ENCODE measurements at places on chromosomes 1 and 21.
A peak's percentile ranks its signal among the peaks of the same experiment; 100 is the strongest.

DNA sequence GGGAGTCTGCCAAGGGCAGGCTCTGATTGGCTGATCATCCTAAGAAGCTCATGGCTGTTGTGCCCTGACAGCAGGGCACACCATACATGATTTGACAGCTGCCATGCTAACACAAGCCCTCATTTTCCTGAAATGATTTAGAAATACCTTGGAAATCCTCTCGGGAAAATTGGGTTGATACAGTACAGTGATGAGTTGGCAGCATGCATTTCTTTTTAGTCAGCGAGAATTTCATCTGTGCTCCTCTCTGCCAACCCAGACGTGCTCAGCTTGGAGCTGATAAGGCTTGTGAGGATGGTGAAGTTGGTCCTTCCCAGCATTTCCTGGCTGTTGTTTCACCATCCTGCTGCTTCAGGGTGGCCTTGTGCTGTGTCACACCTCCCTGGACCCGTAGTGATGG, 22.6 kb upstream of the KCNQ4 start:
- peak; percentile 52 for DNase-seq

- peak; percentile 91 for DNase-seq
These were observed 137.2 kb downstream of the DHRS3 start for GRCh38 chr1:12480748-12481362.

GRCh38 chr1:25433389-25434186, 2.9 kb downstream of the MACO1 start:
- DNase-seq = peak; percentile 23

- DNase-seq = no peak
These were observed 14.6 kb downstream of the TEX38 start for GRCh38 chr1:46686255-46686654.

- no peak for DNase-seq
These were observed 10.0 kb downstream of the RRP1 start for GRCh38 chr21:43799301-43799840.

DNA sequence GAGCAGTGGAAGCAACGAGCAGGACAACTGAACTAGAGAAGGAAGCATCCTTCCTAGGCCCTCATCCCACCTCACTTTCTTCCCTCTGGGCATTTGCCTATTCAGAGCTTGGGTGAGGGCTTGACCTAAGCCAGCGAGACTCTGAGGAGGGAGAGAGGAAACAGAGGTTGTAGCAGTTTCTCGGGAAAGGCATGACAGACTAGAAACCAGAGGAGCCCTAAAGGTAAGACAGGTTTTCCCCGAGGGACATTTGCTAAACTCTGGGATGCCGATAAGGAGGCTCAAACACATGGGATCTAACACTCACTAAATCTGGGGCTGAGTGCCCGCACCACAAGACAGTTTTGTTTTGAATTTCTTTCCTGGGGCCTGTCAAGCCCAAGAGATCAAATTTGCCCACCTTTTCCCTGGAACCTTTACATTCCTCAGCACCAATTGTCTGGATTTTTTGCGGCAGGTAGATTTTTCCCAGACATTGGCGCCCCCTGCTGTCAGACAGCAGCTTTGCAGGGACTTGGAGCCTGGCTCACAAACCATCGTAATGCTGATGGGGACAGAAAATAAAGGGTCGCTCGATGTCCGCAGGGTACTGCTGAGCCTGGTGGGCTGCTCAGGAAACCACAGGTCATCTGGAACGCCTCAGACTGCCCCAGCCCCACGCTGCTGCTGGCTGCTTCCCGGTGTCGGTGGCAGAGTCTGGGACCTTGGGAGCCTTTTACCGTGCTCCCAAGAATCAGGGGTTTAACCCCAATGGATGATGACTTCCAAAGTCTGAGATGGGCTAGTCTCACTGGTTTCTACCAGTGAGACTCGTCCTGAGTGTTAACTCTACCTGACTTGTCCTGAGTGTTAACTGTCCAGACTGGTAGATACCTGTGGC, 23.4 kb upstream of the TSPAN2 start:
- DNase-seq = peak; percentile 33

DNA sequence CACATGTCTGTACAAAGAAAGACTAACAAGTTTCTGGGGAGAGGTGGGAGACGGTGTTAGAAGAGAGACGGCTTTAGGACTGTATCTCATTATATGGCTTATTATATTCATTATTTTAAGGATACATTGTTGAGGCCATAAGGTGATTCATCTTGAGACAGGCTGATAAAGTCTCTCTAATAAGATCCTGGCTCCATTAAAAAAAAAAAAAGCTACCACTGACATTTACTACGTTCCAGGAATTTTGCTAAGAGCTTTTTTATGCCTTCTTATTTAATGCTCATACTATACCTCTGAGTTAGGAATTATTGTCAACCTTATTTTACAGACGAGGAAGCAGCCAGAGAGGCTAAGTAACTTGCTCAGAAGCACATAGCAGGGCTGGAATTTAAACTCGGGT, 173.7 kb downstream of the GABPA start:
- DNase-seq = no peak

DNA sequence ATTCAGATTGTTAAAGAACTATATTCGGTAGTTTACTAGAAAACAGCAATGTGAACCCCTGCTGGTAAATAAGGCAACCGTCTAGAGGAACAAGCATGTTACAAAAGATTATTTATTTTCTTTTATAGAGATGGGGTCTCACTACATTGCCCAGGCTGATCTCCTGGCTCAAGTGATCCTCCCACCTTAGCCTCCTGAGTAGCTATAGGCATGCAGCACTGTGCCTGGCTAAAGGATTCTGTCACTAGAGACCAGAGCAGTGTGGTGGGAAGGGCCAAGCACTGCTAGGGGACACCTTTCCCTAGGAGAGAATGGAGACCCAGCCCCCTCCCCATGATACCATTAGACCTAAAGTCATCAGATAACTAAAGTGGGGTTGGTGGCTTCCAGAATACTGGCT, 28.9 kb downstream of the SLC27A3 start:
- DNase-seq = no peak

- peak; percentile 17 for DNase-seq
These were observed 104.0 kb downstream of the CDC7 start for GRCh38 chr1:91604632-91605031.

DNA sequence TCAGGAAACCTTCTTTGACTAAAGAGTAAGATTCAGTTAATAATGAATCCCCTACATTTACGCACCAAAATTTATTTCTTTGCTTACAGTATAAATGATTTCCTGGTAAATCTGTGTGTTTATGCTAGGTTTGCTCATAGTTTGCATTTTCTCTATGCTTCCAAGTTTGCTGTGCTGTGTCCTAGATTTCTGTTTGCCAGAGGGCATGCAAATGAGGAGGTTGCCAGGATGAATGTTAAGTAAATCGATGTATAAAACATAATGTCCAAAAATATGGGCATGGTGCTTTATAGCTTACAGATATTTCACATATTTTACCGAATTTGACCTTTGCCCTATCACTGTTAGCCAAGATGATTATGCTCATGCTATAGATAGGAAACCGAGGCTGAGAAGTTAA, 63.8 kb downstream of the TBX19 start:
- DNase-seq = no peak

GRCh38 chr21:46063227-46063626, 34.7 kb upstream of the COL6A2 start:
- DNase-seq = no peak

DNA sequence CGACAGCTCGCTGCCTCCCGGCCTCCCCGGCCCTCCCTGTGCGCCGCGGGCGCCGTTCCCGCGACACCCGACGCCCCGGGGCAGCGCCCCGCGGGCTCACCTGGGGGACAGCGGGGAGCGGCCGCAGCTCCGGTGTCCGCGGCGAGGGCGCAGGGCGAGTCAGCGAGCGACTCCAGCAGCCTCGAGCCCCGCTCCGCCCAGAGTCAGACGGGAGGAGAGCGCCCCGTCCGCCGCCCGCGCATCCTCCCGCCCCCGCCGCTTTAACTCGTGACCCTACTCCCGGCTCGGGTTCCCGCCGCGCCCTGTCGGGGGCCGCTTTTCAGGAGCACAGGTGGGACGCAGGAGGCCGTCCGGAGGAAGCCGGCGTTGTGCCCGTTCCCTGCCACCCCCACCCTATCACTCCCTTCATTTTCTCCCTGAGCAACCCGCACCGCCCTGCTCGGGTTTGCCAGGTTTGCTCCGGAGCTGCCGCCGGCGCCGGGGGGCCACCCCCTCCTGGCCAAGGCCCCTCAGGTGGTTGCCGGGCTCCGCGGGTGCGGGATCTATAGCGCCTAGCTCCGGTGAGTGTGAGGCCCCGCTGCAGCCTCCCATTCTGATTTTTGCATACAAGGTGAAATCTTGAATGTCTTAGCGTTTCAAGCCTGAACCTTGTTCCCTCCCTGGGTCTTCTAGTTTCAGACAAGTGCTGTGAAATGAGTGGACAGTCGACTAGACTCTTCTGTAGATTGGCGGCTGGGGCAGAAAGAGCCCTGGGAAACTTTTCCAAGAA, at the start of gene MCOLN3:
Gene MCOLN3 (minus strand): TSS at position 205 of the 769 bp plus-strand sequence. CDS start 3,140 bp downstream, outside the sequence.
- no peak for DNase-seq

GRCh38 chr1:174680101-174680500, 232.3 kb downstream of the GPR52 start:
- DNase-seq = no peak

DNA sequence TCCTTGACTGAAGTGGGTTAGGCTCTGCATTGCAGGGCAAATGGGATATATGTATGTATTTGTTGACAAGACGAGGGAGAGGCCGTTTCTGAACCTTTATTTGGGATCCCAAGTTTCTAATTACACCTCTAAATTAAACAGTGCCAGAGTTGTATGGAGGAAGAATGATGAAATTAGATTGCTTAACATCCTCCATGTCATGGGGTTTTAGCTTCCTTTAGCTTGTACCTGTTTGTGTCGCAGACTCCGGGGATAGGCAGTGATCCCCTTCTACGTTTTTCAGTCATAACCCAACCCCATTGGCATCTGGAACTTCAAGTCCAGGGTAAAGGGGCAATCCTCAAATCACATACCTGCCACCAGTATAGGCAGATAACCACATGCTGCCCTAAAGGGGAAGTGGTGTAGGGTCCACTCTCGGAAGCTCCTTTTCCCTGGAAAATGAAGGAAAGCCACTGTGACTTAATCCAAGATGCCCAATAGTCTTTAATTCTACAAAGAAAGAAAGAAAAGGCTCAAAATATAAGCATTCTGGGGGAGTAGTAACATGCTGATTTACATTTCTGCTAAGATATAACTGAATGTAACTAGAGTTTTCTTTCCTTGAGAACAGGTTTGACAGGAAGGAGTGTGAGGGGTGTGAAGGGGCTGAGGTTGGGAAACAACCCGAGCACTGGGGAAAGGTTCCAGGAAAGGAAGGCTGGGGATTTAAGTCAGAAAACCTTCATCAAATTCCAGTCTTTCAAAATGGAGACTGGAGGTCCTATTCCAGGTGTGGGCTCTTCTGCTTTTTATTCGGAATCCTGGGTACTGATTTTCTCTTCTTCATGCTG, 77.6 kb downstream of the RGL1 start:
- no peak for DNase-seq

GRCh38 chr1:56063461-56063860, 515.9 kb downstream of the PLPP3 start:
- no peak for DNase-seq

DNA sequence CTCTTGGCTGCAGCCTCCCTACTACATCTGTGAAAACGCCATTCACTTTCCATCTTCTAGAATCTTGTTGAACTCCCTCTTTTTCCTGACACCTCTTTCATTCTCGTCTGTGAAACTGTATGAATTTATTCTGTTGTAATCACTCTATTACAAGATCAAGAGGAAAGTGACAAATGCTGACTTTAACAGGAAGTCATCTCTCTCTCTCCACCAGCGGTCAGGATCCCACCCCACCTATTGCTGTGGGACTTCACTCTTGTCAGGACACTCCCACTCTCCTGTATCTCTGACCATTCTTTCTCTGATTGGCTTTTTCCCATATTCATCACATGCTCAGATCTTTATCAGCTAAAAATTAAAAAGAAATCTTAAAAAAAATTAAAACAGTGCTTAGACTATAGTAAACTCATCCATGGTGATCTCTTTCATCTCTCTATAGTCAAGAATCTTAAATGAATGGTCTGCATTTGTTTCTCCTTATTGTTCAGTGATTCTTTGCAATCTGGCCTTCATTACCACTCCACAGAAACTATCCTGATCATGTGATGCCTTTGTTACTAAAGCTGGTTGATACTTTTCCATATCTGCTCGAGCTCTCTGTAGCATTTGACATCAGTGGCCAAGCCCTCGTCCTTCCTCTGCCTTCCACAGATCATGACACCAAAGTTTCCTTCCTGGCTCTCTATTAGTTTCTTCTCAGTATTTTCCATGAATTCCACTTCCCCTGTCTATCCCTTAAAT, 113.6 kb downstream of the UCHL5 start:
- DNase-seq = no peak

DNA sequence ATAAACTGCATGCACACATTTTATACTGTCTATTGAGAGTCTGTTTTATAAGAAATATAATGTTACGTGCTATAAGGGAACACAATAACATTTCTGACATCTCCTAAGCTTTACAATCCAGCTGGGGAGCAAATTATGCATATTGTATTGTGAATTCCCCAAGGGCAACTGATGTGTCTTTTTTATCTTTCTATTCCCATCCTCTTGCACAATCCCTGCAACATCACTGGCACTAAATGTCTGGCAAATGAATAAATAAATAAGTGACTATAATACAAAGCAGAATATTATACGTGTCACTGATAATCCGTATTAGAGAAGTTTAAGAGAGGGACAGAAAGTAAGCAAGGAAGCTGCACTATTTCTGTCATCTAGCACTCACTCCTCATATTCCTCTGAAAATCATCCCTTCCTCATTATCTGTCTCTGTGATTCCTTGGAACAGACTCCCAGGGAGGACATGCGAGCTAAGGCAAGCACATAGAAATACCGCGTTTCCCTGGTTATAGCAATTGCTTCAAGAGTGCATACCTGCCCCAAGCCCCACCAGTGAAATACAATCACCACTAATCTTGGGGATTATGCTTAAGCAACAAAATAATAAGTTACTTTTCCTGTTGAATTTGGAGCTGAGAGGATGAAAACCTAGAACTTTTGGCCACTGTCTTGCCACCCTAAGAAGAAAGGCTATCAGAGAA, 205.4 kb downstream of the SMYD3 start:
- peak; percentile 34 for DNase-seq

DNA sequence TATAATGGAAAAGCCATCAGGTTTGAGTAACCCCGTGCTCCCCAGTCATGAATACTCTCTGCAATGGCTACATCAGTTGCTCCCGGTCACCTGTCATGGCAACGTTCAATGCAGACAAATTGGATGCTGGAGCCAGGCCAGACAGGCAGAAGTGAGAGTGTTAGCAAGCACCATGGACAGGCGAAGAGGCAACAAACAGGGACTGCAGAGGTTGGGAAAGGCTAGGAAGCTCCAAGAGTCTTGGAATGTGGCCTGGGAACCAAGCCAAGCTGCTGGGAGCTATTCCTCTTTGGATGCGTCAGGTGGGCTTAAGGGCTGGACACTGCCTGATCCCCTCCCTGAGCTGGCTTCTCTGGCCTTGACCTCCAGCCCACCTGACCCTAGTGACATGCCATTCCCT, 102.9 kb downstream of the ACTL8 start:
- DNase-seq = no peak

GRCh38 chr1:221078260-221078965, 199.2 kb downstream of the HLX start:
- no peak for DNase-seq

GRCh38 chr21:42522771-42523170, 9.1 kb downstream of the SLC37A1 start:
- DNase-seq = no peak

- peak; percentile 49 for DNase-seq
These were observed 30.7 kb upstream of the IL20 start for GRCh38 chr1:206834711-206835110.

GRCh38 chr1:66770694-66771093, 18.4 kb downstream of the DYNLT5 start:
- no peak for DNase-seq

Measured in cardiac fibroblast (primary cell).